IPS DF 19.7 (cell line): ENCODE measurements at places on chromosomes 7 and 10.

DNA sequence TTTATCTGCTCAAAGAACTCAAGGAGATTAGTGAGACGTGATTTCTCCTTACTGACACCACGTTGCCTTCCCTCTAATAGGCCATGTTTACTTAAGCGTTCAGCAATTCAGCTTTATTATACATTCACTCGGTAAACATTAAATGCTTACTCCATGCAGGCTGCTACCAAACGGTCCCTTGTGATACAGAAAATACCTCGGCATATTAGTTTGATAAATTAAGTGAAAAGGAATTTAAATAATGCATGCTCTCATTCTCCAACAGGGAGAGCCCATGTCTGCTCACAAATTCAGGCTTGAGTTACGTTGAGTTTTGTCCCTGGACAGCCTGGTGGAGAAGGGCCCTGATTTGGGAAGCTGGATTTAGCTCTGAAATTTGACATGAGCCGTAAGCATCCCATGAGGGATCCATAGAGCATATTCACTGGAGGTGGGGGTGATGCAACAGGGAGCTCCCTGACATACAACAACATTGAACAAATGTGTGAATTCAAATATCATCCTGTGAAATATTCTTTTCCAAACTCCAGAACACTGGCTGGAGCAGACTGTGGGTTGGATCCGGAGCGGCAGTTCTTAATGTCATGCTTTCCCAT is 86.3 kb downstream of the TBXAS1 start:
- DNase-seq = no peak

DNA sequence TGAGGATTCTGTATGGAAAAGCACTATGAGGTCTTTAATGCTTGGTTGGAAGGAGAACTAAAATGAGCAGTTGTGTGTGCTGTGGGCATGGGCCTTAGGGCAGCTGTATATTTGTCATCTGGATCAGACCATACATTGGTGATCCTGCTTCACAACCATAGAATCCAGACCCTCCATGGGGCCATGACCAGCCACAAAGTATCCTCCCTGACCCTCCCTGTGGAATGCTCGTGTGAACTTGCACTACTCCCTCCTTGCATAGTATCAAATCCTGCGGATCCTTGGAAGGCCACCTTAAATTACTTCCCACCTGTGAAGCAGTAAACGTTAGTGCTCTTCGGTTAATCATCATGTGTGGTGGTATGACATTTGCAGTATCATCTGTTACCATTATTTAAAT is 67.1 kb downstream of the BMPR1A start:
- DNase-seq = no peak

- no peak for DNase-seq
These were observed 53.7 kb upstream of the ZNF32 start for GRCh38 chr10:43702213-43702935.

DNA sequence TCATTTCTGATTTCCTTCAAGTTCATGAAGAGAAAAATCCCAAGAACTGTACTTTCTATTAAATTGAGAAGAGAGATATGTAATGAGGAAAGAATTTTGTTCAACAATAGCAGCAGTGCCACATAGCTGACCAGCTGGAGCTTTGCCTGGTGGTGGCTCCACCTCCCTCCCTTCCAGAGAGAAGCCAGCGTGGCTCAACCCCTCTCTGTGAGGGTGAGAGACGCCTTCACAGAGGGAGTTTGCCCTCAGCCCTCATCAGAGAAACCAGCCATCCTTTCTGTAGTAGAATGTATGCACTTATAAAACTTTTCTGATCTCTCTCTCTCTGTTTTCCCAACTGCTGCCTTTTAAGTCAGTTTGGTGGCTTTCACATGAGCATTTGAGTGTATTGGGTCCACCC is 20.5 kb upstream of the COL1A2 start:
- no peak for DNase-seq

- no peak for DNase-seq
These were observed 249.7 kb downstream of the CREB5 start for GRCh38 chr7:28661826-28662595.

GRCh38 chr10:33165911-33166310 is 168.6 kb downstream of the NRP1 start:
- no peak for DNase-seq

GRCh38 chr7:30462179-30462578 is 16.4 kb downstream of the NOD1 start:
- DNase-seq = no peak

DNA sequence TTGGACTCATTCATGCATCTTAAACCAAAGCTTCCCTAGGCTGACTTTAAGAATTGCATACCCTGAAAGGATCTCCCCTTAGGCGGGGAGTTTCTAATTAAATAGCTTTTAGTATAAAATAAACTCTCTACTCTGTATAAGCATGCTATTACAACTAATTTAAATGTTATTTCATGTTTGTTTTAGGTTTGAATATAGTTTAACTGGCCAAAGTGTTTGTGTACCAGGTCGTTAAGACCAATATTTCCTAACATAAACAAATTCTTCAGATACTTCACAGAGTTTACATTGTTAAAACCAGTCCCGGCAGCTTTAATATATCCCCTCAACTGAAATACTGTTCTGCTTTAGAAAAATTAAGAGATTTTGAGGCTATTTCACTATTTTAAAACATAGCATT is 2.3 kb downstream of the GLI3 start:
- no peak for DNase-seq

DNA sequence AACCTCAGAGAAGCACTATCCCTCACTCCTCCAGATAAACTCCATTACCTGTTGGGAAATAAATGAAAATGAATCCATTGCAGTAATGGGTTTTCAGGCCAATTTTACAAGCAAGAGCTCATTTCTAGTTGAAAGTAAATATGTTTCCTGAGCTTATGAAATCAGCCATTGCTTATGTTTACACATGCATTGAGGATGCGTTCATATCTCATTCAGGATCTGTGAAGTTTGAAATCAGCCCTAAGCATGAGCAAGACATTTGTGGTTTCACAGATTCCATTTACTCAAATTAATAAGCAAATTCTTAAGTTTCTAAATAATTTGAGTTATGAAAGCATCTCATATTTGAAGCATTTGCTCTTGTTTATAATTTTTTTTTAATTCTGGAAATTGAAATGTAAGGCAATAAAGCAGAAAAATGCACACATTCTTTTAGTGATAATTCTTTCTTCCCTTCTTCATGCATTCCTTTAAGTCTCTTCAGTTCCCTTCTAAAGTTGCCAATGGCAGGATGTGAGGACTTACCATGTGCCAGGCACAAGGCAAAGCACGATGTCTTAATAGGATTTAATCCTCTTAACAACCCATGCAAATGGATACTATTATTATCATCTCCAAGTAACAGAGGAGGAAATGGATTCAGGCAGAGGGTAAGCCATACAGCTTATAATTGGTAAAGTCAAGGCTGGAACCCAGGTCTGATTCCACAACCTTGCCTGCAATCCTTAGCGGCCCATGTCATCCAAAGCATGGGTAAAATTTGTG is 35.0 kb upstream of the CTTNBP2 start:
- no peak for DNase-seq

GRCh38 chr7:1852517-1853430 is 182.7 kb downstream of the ELFN1 start:
- no peak for DNase-seq

- DNase-seq = no peak
These were observed 27.7 kb upstream of the VIPR2 start for GRCh38 chr7:159172400-159172799.

DNA sequence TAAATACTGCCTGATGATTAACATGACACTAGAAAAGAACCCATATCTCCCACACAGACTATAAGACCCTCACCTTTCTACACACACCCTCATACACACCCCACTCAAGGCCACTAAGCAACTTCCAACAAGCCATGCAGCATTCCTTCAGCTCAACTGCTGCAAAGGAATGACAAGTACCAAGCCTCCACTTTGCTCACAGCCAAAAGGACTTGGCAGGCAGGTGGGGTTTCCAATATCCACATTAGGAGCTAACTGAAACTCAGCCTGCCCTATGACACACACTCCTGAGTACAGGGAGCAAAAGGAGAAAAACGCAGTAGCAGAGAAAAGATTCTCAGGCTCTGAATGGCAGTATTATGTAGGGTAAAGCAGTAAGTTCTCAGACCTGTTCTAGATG is 13.4 kb downstream of the USP54 start:
- no peak for DNase-seq

DNA sequence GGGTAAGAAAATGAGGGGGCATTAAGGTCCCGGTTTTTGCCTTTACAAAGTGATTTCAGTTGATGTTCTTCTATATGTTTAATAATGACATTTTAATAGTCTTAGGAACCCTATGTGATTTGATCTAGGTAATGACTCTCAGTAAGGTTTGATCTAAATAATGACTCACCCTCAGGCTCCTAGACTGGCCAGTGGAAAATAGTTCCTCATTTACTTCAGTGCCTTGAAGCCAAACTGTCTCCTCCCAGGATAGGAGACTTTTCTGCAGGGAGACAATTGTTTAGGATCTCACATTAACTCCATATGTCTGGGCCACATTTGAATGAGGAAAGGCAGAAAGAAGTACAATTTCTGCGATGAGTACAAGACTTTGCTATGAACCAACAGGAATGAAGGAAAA is 1331.9 kb downstream of the XPNPEP1 start:
- DNase-seq = no peak

DNA sequence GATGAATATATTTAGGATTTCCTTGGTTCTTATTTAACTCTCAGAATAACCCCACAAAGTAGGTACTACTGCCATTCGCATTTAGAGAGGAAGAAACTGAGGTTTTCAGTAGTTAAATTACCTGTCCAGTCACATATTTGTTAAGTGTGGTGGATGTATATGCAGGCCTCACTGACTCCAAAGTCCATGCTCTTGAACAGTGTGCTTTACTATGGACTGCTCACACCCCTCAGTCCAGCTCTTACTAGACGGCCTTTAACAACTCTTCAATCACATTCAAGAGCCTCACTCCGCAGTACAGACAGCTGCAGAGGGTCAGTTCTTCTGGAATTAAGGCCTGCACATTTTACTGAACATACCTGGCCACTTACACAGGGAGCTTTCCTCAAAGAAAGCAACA is 36.2 kb downstream of the ZNF248 start:
- DNase-seq = no peak

GRCh38 chr10:1420661-1421362 is 316.5 kb downstream of the ADARB2 start:
- peak; percentile 81 for DNase-seq

DNA sequence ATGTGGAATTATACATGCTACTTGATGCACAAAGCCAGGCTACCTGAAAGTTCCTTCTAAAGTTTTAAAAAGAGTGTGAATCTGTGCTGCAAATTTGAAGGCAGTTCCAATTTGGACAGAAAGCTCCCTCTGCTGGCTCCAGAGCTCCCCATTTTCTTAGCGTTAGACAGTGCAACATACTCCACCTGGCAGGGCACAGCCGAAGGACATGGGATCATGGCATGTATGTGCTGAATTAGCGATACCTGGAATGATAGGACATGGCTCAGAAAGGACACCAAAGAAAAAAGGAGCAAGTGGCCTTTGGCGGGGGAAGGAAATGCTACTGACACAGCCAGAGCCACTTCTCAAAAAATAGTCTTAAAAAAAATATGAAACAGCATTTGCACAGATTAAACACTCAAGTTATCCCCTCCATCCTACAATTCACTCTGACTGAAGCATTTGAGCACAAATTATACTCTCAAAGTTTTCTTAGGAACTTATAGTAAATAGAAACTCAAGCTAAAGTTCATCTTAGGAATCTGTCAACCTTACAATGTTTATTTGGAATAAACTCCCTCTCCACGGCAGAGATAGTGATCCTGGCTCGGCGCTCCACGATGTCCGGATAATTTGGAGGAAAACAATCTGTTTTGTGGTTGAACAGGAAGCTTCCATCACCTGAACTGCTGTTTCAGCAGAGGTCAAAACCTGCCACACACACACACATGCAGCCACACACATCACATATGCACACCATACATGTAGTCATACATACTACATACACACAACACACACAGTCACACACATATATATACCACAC is 80.0 kb downstream of the C7orf25 start:
- no peak for DNase-seq

GRCh38 chr7:103388469-103389140 is 41.2 kb downstream of the PSMC2 start:
- DNase-seq = no peak

- no peak for DNase-seq
These were observed 201.6 kb downstream of the SEMA3D start for GRCh38 chr7:84985073-84985784.

DNA sequence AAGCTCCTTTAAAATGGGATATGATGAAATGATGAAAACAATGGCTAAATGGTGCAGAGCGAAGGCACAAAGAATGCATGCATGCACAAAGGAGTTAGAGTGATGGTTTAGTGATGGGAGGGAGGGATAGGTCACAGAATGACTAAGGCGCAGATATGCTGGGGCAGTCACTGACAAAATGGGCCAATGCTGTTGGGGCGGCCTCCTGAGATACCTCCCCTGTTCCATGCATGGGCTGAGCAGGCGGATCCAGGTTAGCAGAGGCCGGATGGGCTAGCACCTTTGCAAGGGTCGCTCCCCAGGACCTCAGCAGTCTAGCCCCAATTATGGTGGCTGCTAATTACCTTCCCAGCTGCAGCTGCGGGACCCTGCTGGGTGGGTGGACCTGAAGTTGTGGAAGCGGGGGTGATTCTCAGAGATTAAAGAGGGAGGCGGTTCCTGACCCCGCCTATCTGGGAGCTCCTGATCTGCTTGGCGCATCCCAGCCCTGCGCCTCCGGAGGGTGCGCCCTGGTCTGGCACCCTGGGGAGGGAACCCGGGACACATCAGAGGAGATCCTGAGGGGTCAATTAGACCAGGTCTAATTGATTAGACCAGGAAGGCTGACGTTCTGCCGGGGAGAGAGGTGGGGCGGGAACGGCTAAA is 175.0 kb downstream of the CYP26A1 start:
- no peak for DNase-seq

DNA sequence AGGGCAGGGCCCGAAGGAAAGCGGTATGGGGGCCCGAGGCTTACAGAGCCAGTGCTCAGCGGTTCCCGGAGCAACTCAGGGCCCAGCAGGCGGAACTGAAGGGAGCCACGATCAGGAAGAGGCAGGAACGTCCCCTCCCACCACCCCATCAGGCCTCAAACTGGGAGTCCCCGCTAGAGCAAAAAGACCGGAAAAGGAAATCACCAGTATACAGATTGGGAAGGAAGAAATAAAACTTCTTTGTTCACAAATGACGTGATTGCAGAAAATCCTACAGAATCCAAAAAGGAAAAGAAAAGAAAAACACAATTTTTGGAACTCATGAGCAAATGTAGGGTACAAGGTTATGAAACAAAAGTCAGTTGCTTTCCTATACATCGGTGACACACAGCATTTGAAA is 21.6 kb upstream of the ZFAND2A start:
- DNase-seq = no peak

GRCh38 chr7:95501261-95501832 is 15.6 kb downstream of the ASB4 start:
- no peak for DNase-seq

- DNase-seq = no peak
These were observed 440.4 kb downstream of the KIF20B start for GRCh38 chr10:90141791-90142190.

DNA sequence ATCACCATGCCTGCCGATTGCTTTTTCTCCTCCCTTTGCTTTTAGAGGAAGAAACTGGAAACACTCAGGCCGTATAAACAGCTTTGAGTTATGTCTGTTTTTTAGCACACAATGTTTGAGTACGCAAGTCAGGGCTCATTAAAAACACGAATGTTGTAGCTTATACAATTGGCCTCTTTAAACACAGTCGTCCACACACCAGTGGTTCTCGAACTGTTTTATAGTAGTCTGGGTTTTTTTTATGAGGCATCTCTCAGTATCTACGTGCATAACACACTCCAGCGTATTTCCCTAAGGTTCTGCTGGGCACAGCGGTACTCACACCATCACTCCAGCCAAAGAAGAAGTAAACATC is 13.4 kb upstream of the CARD11 start:
- no peak for DNase-seq
